T follicular helper cell (primary cell): ENCODE measurements at places on chromosomes 2 and 18.

DNA sequence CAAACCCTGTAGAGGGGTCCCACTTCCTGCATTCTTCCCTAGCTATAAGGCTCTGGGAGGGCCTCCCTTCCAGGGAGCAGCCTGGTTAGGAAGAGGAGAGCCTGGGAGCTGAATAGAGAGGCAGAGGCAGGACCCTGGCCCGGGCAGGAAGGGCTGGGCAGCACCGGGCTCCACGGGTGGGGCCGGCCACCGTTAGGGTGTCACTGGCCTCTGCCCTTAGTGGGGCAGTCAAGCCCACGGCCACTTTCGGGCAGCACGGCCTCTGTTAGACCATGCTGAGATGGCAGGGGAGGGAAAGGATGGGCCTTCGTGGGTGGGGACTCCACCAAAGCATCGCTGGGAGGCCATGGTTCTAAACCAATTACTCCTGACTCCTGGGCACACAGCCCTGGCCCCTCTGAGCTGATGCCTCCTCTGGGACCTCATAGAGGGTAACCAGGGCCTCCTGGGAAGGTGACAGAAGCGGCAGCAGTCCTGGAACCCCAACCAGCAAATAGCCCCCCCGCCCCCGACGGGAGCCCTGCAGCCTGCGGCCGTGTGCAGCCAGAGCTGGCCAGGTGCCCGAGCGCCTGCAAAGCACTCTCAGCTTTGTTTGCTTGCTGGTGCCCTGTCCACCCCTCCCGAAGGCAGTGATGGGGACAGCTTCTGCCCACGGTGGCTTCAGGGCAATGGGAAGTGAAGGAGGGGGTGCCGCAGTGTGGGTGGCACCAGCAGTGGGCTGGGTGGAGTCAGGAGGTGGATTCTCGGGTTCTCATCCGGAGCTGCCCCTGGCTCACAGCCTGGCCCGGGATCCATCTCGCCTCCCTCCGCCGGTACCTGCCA, 16.3 kb upstream of the HPCAL1 start:
- DNase-seq = no peak

DNA sequence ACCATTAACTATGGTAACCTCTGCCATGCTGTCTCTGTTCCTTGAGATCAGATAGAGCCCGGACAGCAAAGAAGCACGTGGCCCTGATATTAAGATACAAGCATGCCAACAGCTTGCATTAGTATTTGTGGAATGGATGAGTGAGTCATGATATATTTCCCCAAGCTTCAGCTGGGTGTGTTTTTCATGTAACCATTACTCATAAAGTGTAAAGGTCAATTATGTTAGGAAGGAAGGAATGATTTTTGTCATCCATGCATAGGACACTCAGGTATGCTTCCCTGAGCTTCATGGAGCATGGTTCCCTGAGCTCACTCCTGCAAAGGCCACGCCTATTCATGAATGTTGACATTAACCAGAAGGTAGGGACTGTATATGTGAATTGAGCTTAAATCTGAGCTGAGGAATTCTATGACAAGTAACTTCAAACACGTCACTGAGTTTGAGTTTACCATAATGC, 74.6 kb downstream of the ARL4C start:
- no peak for DNase-seq

DNA sequence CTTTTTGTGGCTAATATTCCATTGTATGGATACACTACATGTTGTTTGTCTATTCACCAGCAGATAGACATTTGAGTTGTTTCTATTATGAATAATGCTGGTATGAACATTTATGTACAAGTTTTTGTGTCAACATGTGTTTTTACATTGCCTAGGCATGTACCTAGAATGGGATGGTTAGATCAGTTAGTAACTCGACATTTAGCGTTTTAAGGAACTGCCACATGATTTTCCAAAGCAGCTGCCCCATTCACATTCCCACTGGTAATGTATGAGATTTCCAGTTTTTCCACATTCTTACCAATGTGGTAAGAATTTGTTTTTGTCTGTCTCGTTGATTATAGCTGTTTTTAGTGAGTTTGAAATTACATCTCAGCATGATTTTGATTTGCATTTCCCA, 112.8 kb downstream of the FHOD3 start:
- DNase-seq = no peak

DNA sequence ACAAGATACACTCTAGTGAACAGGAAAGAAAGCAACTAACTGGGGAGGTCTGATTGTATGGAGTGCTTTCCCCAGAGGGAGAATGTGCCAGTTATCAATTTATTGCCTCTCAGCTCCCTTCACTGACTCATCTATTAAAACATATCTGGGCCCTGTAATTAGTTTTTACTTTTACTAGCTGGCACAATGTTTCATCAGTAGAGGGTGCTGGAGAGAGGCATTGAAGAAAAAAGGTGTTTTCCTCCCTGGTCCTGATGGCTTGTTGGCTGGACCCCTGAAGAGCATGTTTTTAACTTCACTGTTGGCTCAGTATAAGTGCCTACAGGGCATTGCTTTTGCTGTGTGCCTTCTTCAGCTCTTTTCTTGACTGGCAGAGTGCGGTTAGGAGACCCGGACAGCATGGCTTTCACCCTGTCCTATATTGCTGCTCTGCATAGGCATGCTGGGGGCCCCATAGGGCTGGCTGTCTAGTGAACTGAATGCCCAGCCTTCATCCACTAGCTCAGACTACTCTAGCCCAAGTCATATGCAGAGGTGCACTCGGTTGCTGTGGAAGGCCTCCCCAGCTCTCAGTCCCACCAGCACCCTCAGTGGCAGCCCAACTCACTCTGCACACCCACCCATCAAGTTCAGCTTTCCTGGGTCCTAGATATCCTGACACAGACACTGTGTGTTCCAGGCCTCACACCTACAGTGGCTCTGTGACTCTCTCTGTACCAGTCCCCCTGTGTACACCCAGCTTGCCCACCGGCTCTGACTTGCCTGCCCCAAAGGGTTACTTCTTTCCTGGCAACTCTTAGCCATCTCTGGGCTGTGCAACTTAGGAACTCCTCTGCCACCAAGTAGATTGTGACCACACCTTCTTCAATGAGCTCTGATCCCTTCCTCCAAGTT, 62.3 kb upstream of the ACYP2 start:
- DNase-seq = no peak

GRCh38 chr18:48811401-48811800, 139.4 kb downstream of the SMAD7 start:
- no peak for DNase-seq

GRCh38 chr2:223523551-223524001, 78.6 kb downstream of the SCG2 start:
- no peak for DNase-seq

GRCh38 chr2:138415985-138416384, 85.6 kb upstream of the SPOPL start:
- DNase-seq = no peak

DNA sequence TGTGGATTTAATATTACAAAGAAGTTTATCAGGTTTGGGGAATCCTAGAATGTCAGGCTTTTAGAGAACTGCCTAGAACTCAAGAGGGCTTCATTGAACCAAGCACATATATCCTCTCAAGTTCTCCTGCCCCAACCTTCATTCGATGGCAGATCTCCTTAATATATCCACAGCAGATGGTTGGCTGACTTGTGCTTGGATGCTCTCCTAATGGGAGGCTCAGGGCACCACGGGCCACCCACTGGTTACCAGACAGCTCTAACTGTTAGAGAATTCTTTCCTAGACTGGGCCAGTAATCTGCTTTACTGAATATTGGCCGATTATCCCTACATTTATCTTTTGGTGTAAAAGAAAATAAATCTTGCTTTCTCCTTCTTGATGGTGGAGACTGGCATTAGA, 87.2 kb upstream of the ATP8B1 start:
- DNase-seq = no peak

GRCh38 chr2:145431181-145431951, 911.4 kb upstream of the ZEB2 start:
- DNase-seq = no peak

DNA sequence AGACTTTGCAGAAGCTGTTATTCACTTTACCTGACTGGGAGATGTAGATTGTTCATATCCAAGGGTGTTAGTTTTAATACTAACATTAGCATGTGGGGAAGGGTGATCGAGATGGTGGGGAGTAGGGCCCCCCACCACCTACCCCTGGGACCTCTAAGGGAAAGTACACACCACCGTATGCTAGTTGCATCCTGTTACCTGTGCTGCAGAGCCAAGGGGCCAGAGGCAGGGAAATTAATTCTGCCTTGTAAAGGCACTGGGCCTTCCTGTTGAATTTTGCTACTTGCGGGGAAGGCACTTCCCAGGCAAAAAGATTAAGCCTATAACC, 9.0 kb downstream of the STEAP3 start:
- no peak for DNase-seq

GRCh38 chr2:43405829-43406228, 179.4 kb upstream of the ZFP36L2 start:
- DNase-seq = no peak

DNA sequence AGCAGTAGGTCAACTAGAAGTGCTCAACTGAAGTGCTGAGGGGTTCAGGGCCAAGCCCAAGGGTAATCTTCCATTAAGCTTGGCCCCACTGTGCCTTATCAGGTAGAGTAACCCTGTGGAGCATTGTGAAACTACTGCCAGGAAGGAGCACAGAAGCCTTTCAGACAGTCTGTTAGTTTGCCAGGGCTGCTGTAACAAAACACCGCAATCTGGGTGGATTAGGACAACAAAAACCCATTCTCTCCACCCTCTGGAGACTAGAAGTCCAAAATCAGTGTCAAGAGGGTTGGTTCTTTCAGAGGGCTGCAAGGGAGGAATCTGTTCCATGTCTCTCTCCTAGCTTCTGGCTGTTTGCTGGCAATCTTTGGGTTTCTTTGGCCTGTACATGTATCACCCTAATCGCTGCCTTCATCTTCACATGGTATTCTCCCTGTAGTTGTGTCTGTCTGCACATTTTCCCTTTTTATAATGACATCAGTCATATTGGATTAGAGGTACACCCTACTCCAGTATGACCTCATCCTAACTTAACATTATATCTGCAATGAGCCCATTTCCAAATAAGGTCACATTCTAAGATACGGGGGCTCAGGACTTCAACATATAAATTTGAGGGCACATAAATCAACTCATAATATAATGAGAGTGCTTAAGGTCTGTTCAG, 21.2 kb downstream of the VIT start:
- no peak for DNase-seq

- DNase-seq = peak; percentile 63
Measured at GRCh38 chr2:37585982-37586621, 85.3 kb downstream of the CDC42EP3 start.

DNA sequence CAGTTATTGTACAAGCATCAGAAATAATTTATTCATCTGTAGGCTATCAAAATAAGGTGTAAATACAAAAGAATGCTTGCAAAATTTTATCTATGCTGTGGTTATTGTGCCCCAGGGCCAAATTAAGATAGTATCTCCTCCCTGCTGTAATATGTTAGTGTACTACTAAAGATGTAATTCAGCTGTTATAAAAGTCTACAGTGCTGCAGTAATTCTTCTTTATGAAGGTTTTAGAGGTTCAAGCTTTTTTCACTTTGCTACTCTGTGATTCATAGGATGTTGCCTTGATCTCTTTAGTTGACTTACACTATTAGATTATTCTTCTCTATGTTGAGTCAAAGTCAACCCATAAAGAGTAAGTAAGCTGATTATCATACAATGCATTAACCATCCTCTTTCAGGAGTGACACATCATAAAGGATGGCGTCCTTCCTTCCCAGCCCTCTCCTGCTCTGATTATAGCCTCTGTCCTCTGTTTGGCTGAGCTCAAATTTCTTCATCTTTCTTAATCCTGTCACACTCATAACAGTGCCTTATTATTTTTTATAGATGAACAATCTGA, 29.3 kb upstream of the DYNAP start:
- DNase-seq = no peak

GRCh38 chr2:10091182-10091888, 11.1 kb upstream of the CYS1 start:
- no peak for DNase-seq

- no peak for DNase-seq
Measured at GRCh38 chr18:67381608-67382150, 134.8 kb downstream of the DSEL start.

- no peak for DNase-seq
Measured at GRCh38 chr2:208222351-208222750, 32.5 kb downstream of the IDH1 start.

DNA sequence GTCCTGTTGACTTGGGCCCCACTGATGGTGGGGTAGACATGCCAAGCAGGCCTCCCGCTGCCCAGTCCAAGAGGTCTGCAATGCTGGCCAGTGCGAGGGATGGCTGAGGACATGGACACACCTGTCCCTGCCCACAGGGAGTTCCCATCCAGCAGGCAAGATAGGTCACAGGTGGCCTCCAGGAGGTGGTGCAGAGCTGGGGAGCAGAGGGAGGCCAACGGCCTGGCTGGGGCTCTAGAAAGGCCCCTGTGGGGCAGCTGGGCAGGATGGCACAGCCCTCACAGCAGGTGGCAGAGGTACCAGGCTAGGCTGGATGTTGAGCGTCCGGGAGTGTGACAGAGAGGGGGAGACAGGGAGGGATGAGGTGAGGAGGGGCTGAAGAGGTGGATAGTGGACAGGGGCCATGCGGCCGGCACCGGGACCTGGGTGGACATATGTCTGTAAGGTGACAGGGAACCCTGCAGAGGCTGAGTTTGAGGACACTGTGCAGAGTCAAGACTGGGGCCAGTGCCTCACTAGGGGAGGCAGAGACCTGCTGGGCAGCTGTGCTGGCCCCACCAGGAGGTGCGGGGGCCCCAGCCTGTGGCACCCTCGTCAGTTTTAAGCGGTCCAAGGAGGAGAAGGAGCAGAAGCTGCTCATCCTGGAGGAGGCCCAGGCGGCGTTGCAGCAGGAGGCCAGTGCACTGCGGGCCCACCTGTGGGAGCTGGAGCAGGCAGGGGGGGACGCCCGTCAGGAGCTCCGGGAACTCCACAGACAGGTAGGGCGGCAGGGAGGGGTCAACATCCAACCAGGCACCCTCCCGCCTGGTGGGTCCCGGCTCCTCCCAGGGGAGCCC, 34.3 kb upstream of the SNED1 start:
- no peak for DNase-seq

- DNase-seq = peak; percentile 56
Measured at GRCh38 chr18:3665780-3666525, 216.0 kb downstream of the TGIF1 start.

- DNase-seq = no peak
Measured at GRCh38 chr2:18829976-18830375, 240.6 kb upstream of the NT5C1B start.

GRCh38 chr2:58938988-58939387, 697.9 kb upstream of the FANCL start:
- DNase-seq = no peak
